RPMI7951 (cell line): ENCODE measurements at places on chromosomes 6 and 20. TPM values are rescaled to one million over a fixed set of nuclear protein-coding genes. Genes with fewer than 3 reads are reported as not detected.

Gene SPAG4
- total RNA-seq, result 24.9 and 38.5 TPM in 2 replicates

Gene CCN6
- total RNA-seq, result 0.24 TPM in 1 of 2 replicates, not detected in the other

Gene TDRD6
- not detected in 2 replicates for total RNA-seq

Gene AIF1
- total RNA-seq, result not detected in 2 replicates

Gene KCNK15
- total RNA-seq, result not detected in 2 replicates

Gene FOXA2
- total RNA-seq, result not detected in 2 replicates

Gene DLK2
- total RNA-seq, result 0.60 and 1.5 TPM in 2 replicates

Gene NKX2-2
- total RNA-seq, result 0.20 TPM in 1 of 2 replicates, not detected in the other

Gene EZR
- total RNA-seq, result 95.6 and 104 TPM in 2 replicates

Gene TPMT
- 26.8 and 27.6 TPM in 2 replicates for total RNA-seq

Gene RNF39
- not detected in 2 replicates for total RNA-seq

Gene ULBP2
- 21.8 and 21.9 TPM in 2 replicates for total RNA-seq

Gene DOK5
- not detected in 2 replicates for total RNA-seq

Gene TNFAIP3
- total RNA-seq, result 4.9 and 5.4 TPM in 2 replicates

Gene KCNK16
- total RNA-seq, result not detected in 2 replicates

Gene DEFB124
- not detected in 2 replicates for total RNA-seq

Gene C6orf47
- 13.9 and 18.6 TPM in 2 replicates for total RNA-seq

Gene CPNE5
- not detected in 2 replicates for total RNA-seq

Gene PAK5
- total RNA-seq, result not detected in 2 replicates

Gene ABHD16B
- not detected in 2 replicates for total RNA-seq

Gene NRN1
- 26.8 and 32.8 TPM in 2 replicates for total RNA-seq

Gene HCK
- total RNA-seq, result not detected in 2 replicates

Gene ALDH8A1
- 0.12 TPM in 1 of 2 replicates, not detected in the other for total RNA-seq

Gene RPS18
- total RNA-seq, result 3,254 and 3,442 TPM in 2 replicates

Gene IRF4
- 0.24 and 0.39 TPM in 2 replicates for total RNA-seq

Gene CEP250
- total RNA-seq, result 25.5 and 49.8 TPM in 2 replicates

Gene RAET1G
- 9.9 and 13.4 TPM in 2 replicates for total RNA-seq

Gene ASIP
- total RNA-seq, result not detected in 2 replicates

Gene PACSIN1
- total RNA-seq, result not detected in 2 replicates

Gene TP53TG5
- total RNA-seq, result not detected in 2 replicates

Gene PCSK2
- total RNA-seq, result not detected in 2 replicates

Gene MYB
- total RNA-seq, result 0.12 TPM in 1 of 2 replicates, not detected in the other

Gene ERVFRD-1
- not detected in 2 replicates for total RNA-seq

Gene CYP24A1
- 1.1 and 1.5 TPM in 2 replicates for total RNA-seq

Gene FAM162B
- total RNA-seq, result not detected in 2 replicates

Gene TRAPPC3L
- not detected in 2 replicates for total RNA-seq

Gene CRISP3
- total RNA-seq, result not detected in 2 replicates

Gene PRPH2
- 1.8 and 2.5 TPM in 2 replicates for total RNA-seq

Gene CCN5
- total RNA-seq, result not detected in 2 replicates

Gene RREB1
- total RNA-seq, result 5.8 and 6.0 TPM in 2 replicates

Gene CHRNA4
- not detected in 2 replicates for total RNA-seq
